ENCODE measurements at places on chromosomes 3 and 15.

GRCh38 chr3:21613372-21614070, 137.5 kb downstream of the ZNF385D start:
- no peak for DNase-seq

GRCh38 chr3:115165701-115166100, 18.6 kb upstream of the ZBTB20 start:
- no peak for DNase-seq

GRCh38 chr3:159146856-159147435, 345.1 kb downstream of the MFSD1 start:
- no peak for DNase-seq

DNA sequence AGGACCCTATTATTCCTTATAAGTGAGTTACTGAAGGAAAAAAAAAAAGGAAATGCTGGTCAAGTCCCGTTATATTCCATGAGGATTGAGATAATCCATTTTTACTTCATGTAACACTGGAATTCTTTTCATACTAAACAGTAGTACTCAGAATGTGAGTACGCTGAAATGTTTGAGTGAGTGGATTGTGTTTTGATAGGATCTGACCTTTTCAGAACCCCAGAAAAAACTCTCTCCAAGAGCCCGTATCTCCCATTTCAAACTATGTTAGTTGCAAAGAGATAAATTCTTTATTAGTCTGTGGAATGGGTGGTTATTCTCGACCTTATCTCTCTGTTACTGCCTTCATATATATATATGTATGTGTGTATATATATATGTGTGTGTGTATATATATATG, 2.5 kb upstream of the LPP start:
- DNase-seq: no peak

GRCh38 chr15:40115670-40116093, 7.0 kb upstream of the BMF start:
- no peak for DNase-seq

GRCh38 chr15:71275098-71275497, 159.8 kb downstream of the THSD4 start:
- no peak for DNase-seq

GRCh38 chr3:16200411-16200810, 25.9 kb downstream of the GALNT15 start:
- no peak for DNase-seq

GRCh38 chr3:181794011-181794790, 82.5 kb downstream of the SOX2 start:
- DNase-seq: no peak
